Neural progenitor cell (in vitro differentiated cells): ENCODE measurements at places on chromosomes 1 and 21.
A peak's percentile ranks its signal among the peaks of the same experiment; 100 is the strongest.

DNA sequence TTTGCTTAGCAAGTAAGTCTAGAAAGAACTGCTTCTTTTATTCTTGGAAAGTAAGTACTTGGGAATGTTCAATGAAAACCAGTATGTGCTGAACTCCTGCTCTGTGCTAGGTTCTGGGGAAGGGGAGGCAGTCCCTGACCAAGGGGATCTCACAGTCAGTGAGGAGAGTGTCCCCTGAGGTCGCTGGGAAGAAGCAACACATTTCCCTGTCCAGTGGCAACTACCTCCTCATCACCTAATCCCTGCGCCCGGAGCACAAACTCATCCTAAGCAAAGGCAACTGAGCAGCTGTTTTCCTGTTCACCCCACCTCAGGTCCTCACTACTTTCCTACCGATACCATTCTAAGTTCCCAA is 61.7 kb upstream of the ANGPTL1 start:
- no peak for DNase-seq

DNA sequence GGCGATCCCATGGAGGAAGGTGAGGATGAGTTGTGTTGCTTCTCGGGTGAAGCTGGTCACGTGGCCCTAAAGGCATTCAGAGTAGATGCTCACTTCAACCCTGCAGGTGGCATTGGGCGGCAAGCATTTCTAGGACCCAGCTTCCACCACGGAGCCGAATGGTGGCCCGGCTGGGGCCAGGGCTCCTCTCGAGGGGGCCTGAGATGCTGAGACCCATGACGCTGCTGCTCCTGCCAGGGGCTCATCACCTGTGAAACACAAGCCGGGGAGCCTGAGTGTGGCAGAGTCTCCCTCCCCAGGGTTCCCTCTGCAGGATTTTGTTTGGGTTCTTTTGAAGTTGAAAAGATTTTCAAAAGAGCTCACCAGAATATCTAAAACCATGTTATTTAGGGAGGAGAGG is 41.2 kb downstream of the ABCG1 start:
- no peak for DNase-seq

- no peak for DNase-seq
These were observed 108.3 kb upstream of the USH2A start for GRCh38 chr1:216531263-216532239.

DNA sequence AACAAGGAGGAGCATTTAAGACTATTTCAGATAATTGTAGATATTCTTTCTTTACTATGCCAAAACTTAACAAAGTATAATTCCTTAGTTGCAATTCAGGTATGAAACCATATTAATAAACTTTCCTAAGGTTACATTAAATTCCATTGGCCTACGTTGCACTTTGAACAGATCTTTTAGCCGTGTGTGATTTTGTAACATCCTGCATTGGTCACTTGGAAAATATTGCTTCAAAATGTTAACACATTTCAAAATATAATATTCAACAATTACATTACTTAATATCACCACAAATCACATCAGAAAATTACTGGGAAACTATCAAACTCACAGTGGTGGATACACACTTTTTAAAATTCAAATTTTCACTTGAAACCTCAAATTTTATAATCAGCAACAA is 20.2 kb downstream of the ETS2 start:
- DNase-seq: no peak

DNA sequence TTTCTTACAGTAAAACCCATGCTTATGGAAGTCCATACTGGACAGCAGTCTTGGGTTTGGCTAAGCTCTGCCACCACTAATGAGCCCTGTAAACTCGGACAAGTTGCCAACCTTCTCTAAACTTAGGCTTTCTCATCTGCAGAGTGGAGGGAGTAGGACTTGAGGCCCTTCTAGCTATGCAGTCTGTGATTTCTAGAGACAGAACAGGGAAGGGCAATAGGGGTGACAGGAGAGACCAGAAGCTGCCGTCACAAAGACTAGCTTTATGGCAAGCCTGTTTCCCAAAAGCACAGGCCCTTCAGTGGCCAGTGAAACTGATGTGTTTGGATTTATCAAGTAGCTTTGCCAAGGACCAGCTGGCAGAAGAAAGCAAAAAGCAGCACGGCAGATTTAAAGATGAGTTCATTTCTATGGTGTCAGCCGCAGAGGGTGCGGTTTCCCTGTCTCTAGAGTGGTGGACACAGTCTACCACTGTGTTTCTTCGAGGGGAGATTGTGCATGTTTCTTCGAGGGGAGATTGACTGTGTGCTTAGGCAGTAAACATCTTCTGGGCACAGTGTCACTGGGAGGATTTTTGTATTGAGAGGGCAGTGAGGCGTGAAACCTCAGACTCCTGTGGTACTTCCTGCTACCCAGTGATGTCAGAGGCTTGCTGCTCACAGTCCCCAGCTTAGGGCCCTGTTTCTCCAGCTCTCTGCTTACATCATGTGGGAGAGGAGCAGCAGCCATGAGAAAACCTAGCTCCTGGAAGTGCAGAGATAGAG is 119.0 kb downstream of the ROR1 start:
- DNase-seq: peak; percentile 44

GRCh38 chr1:12617511-12617900 is 504 bp downstream of the DHRS3 start:
- DNase-seq: no peak

- no peak for DNase-seq
These were observed 8.5 kb upstream of the TSHB start for GRCh38 chr1:115021145-115021544.

DNA sequence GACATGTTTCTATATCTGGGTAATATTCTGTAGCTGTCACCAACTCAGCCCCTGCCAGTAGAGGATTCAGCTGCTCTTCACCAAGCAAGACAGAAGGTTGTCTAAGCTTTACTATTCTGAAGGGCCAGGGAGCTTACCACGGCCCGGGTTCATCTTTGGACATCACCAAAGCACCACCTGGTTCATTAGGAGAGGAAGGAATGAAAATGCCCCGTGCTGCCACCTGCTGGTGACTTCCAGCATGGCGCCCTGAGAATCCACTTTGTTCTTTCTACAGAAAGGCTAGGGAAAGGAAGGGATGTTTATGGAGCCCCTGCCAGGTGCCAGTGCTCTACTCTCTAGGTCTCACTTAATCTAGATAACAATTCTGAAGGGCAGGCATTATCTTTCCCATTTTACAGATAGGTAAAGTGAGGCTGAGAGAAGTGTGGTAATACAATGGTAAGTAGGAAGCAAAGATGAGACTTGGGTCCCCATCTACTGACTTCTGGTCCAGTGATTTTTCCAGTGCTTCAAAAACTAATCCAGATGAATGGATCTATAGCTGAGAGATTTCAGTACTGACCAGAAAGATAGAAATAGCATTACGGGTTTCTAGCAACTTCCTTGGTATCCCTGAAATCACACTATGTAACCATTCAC is 79.5 kb downstream of the BEND5 start:
- DNase-seq: peak; percentile 71

GRCh38 chr1:58477390-58477789 is 69.1 kb downstream of the OMA1 start:
- DNase-seq: no peak

GRCh38 chr21:15094706-15095105 is 29.9 kb upstream of the NRIP1 start:
- DNase-seq: no peak

DNA sequence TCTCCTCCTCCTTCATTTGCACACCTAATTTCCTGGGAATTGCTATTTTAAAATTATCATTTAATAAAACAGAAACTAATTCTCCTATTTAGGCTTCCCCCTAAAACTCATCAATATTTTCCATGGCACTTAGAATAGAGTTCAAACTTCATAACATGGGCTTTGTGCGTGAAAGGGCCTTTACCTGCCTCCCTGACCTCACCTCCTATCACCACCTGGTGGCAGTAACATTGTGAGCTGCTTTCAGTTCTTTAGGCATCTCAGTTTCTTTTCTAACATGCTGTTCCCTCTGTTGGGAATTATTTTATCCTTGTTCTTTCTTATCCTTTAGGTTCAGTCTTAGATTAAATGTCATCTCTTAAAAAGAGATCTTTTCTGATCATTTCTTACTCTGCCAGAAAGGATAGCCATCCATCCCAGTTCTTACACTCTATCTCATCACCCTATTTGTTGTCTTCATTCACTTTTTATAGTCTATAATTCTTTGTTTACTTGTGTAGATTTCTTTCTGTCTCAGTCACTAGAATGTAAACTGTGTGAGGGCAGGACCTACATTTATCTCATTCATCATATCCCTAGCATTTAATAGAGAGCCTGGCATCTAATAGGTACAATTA is 133.8 kb upstream of the KIAA1614 start:
- peak; percentile 7 for DNase-seq

GRCh38 chr21:44780767-44781459 is 20.7 kb downstream of the UBE2G2 start:
- DNase-seq: no peak

GRCh38 chr1:101291562-101292380 is 55.0 kb downstream of the S1PR1 start:
- no peak for DNase-seq

DNA sequence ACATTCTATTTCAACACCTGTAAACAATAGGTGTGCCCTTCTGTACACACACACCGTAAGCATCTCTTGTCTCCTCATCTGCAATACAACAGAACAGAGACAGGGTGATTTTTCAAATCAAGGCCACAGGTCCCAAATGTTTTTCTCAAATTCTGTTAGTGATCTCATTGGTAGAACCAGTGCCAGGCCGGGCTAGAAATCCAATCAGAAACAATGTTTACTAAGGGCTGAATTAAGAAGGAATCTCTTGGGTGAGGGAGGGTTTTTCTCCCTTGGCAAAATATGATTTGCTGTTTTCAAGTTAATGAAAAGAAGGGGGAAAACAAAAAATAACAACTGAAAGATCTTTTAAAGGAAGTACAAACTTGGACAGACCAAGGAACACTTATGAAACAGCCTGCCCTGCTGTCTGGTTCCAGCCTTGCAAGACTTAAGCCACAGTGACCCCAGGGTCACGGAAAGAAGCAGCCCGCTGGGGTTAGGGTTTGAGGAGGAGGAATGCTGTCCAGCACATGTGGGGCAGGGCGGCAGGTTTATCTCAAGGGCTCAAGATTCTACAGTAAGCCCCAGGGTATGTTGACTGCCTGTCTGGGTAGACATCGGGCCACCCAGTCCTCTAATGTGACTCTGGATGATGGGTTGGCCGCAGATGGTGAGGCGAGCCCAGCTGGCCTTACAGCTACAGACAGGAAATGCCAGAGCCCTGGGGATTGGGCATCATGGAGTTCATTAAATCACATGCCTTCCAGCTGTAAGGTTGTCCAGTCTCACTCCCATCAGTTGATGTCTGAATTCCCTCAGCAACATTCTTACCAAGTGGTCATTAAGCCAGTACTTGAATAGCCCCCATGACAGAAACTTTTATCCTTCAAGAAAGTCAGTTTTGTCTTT is 73.3 kb upstream of the SLC44A3 start:
- peak; percentile 53 for DNase-seq

DNA sequence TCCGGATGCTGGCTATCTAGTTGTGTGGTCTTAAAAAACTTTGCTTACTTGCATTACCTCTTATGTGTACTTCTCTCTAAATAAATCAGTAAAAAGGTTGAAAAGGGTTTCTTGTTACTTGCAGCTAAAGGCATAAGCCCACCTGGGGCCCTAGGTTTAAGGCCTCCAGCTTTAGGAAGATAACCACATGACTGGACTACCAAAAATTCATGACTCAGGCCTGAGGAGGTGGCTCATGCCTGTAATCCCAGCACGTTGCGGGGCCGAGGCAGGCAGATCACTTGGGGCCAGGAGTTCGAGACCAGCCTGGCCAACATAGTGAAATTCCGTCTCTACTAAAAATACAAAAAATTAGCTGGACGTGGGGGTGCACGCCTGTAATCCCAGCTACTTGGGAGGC is 142.9 kb downstream of the APP start:
- no peak for DNase-seq

GRCh38 chr1:23442751-23443150 is 18.2 kb upstream of the TCEA3 start:
- no peak for DNase-seq

DNA sequence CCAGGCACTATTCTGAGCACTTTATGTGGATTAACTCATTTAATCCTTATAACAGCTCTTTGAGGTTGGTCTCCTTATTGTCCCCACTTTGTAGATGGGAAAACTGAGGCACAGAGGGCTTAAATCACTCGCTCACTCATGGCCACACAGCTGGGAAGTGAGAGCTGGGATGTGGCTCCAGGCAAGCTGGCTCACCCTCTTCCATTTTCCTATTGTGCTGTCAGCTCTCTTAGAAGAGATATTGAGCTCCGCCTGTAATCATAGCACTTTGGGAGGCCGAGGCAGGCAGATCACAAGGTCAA is 3.8 kb upstream of the COL8A2 start:
- no peak for DNase-seq

- no peak for DNase-seq
These were observed 28.6 kb downstream of the CEP104 start for GRCh38 chr1:3828391-3828790.

DNA sequence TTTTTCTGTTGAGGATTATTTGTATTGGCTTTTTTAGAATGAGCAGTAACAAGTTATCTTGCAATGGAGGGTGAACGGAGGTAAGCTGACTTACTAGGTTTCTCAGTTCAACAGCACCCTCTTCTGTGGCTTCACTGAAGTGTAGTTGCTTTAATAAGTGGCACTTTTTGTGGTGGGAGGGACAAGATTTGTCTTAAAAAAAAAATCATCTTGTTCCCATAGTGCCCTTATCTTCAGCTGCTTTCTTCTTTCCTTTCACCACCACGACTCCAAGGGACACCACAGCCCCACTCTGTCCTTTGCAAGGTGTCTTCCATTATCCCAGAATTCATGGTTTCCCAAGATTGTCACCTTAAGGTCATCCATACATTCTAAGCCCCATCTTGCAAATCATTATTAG is 92.9 kb downstream of the PIGK start:
- DNase-seq: peak; percentile 78

DNA sequence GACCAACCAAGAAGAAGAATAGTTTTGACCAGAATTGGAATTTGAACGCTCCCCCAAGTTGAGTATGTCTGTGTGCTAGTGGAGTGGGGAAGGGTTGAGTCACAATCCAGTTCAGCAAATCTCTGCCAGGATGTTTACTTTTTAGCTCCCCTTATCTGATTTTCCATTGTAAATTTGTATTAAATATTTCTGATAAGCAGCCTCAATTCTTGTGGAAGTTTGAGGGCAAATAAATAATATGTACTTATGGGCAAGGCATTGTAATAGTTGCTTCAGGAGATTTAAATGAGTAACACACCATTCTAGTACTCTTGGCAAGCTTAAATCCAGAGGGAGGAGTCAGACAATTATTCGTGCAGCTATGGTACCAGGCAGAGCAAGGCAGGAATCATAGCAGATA is 14.4 kb downstream of the CXADR start:
- no peak for DNase-seq
